ENCODE measurements at places on chromosomes 3 and 15.

DNA sequence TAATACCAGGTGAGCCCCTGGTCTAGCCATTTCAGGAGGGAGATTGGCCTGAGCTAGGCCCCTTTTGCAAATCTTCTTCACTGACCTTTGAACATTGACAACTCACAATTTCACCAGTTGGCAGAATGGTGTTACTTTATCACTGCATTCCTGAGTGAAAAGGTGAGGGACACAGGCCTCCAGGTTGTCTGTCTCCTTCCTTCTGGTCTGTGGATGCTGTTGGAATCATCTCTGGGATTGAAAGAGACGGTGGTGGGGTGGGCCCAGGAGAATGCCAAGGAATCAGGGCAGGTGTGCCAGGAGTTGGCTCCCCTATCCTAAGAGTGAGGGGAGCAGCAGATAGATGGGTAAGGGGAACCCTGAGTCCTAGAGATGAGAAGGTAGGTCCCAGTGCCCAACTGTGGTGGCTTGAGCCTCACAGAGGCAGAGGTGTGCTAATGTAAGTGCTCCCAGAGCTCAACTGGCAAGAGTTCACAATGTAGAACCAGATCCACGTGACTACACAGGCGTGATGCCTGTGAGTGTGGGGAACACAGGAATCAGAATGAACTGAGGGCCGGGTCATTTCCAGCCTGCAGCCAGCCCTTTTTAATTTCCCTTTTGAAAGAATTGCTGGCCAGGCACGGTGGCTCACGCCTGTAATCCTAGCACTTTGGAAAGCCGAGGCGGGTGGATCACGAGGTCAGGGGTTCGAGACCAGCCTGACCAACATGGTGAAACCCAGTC is 11.2 kb downstream of the C3orf62 start:
- no peaks in the 10 kb centered on the region for H3K36me3 ChIP-seq
- H3K4me1 ChIP-seq: no peaks in the 10 kb centered on the region
- H3K4me3 ChIP-seq: no peak overlapping the region
- no peaks in the 10 kb centered on the region for H3K27me3 ChIP-seq

GRCh38 chr3:38597502-38598060 is 51.9 kb downstream of the SCN5A start:
- no peak overlapping the region for H3K27ac ChIP-seq
- H3K4me1 ChIP-seq: no peaks in the 10 kb centered on the region
- DNase-seq: no peak
- no peaks in the 10 kb centered on the region for H3K27me3 ChIP-seq
- H3K36me3 ChIP-seq: no peaks in the 10 kb centered on the region

DNA sequence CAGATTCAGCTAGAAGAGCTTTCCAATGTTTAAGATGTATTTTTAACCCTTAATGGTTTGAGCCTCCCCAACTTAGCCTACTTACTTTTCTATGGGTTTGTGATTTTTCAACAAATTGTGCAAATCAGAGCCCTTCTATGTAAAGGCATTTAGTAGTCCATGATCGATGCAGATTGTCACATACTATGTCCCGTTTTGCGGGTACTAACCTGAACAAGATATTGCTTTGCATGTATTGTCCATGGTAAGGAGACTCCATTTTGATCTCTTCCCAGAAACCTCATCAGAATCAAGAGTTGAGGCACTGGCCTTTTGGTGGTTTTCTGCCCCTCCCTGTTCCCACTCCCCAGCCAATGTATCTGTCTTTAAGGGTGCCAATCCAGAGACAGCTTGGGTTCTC is 60.8 kb downstream of the ETV5 start:
- no peak overlapping the region for H3K27ac ChIP-seq
- no peaks in the 10 kb centered on the region for H3K36me3 ChIP-seq
- H3K27me3 ChIP-seq: no peaks in the 10 kb centered on the region
- no peaks in the 10 kb centered on the region for H3K4me1 ChIP-seq
- no peak overlapping the region for H3K4me3 ChIP-seq

- H3K27me3 ChIP-seq: no peaks in the 10 kb centered on the region
- H3K4me3 ChIP-seq: no peak overlapping the region
- no peak overlapping the region for H3K27ac ChIP-seq
- no peak for DNase-seq
- H3K36me3 ChIP-seq: no peaks in the 10 kb centered on the region
Measured at GRCh38 chr3:19541284-19541683, 392.7 kb downstream of the EFHB start.

GRCh38 chr15:40233727-40234577 is 4.9 kb upstream of the PAK6 start:
- no peaks in the 10 kb centered on the region for H3K27me3 ChIP-seq
- no peaks in the 10 kb centered on the region for H3K4me1 ChIP-seq
- no peak for DNase-seq
- H3K4me3 ChIP-seq: no peak overlapping the region
- H3K27ac ChIP-seq: no peak overlapping the region

- H3K27ac ChIP-seq: no peak overlapping the region
- no peak for DNase-seq
- H3K36me3 ChIP-seq: no peaks in the 10 kb centered on the region
- no peaks in the 10 kb centered on the region for H3K4me1 ChIP-seq
- no peaks in the 10 kb centered on the region for H3K27me3 ChIP-seq
- H3K4me3 ChIP-seq: no peak overlapping the region
Measured at GRCh38 chr15:84934942-84935729, 46.5 kb upstream of the PDE8A start.

DNA sequence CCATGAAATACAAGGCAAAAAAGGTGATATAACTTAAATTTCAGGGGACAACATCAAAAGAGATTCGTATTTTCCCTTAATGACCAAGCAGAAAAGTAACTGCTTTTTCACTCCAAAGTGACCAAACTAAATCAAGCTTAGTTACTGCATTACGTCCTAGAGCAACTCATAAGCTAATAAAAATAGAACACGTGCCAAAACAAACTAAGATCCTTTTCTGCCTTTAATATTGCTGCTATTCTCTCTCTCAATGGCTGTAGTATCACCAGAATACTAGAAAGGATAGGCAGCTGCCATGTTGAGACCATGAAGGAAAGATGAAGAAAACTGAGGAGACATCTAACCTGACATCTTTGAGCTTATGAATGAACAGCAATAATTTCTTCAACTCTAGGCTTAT is 43.3 kb downstream of the UBXN7 start:
- H3K27me3 ChIP-seq: no peaks in the 10 kb centered on the region
- H3K36me3 ChIP-seq: no peaks in the 10 kb centered on the region
- no peaks in the 10 kb centered on the region for H3K4me1 ChIP-seq
- H3K4me3 ChIP-seq: no peak overlapping the region
- no peak overlapping the region for H3K27ac ChIP-seq
- no peak for DNase-seq

- H3K4me1 ChIP-seq: no peaks in the 10 kb centered on the region
- H3K27ac ChIP-seq: no peak overlapping the region
- no peaks in the 10 kb centered on the region for H3K36me3 ChIP-seq
- no peak for DNase-seq
- no peak overlapping the region for H3K4me3 ChIP-seq
Measured at GRCh38 chr3:155416500-155417118, 123.1 kb upstream of the STRIT1 start.

DNA sequence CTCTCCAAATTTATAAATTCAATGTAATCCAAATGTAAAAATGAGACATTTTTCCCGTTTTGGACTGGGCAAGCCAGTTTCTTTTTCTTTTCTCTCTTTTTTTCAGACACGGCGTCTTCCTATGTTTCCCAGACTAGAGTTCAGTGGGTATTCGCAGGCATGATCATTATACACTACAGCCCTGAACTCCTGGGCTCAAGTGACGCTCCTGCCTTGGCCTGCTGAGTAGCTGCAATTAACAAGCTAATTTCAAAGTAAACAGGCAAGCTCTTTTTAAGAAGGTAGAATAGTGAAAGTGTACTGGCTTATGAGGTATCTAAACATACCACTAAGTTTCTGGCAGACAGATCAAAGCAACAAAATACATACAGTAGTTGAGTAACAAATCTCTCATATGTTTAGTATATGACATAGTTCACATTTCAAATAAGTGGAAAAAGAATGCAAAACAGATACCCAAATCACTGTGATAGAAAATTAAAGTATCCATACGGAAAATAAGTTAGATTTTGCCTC is 13.5 kb downstream of the HIGD1A start:
- H3K4me1 ChIP-seq: no peaks in the 10 kb centered on the region
- no peak for DNase-seq
- H3K36me3 ChIP-seq: no peaks in the 10 kb centered on the region
- no peak overlapping the region for H3K4me3 ChIP-seq

GRCh38 chr3:194425399-194425798 is 26.3 kb upstream of the GP5 start:
- no peak overlapping the region for H3K27ac ChIP-seq
- no peaks in the 10 kb centered on the region for H3K36me3 ChIP-seq
- no peak overlapping the region for H3K4me3 ChIP-seq
- DNase-seq: no peak

- no peak overlapping the region for H3K27ac ChIP-seq
- no peak overlapping the region for H3K4me3 ChIP-seq
- H3K36me3 ChIP-seq: no peaks in the 10 kb centered on the region
- no peak for DNase-seq
Measured at GRCh38 chr3:71229905-71230657, 353.4 kb downstream of the FOXP1 start.

- H3K27ac ChIP-seq: no peak overlapping the region
- no peak overlapping the region for H3K4me3 ChIP-seq
- no peaks in the 10 kb centered on the region for H3K4me1 ChIP-seq
- no peak for DNase-seq
Measured at GRCh38 chr3:1456781-1457311, 364.0 kb downstream of the CNTN6 start.

- H3K27me3 ChIP-seq: no peaks in the 10 kb centered on the region
- H3K4me3 ChIP-seq: no peak overlapping the region
- H3K4me1 ChIP-seq: no peaks in the 10 kb centered on the region
- no peak for DNase-seq
Measured at GRCh38 chr3:13762906-13763305, 117.0 kb downstream of the WNT7A start.

GRCh38 chr3:195003006-195003892 is 267.7 kb downstream of the XXYLT1 start:
- H3K4me3 ChIP-seq: no peak overlapping the region
- no peaks in the 10 kb centered on the region for H3K4me1 ChIP-seq
- H3K27me3 ChIP-seq: no peaks in the 10 kb centered on the region
- H3K27ac ChIP-seq: peak overlapping the region; percentile 15
- H3K36me3 ChIP-seq: no peaks in the 10 kb centered on the region

Data from prostate gland (tissue), 2 donors.